A549 treated with AZD2906 at 1 μM for 4 hours (cell line): ENCODE measurements at places on chromosomes 13 and 19. TPM values are rescaled to one million over a fixed set of nuclear protein-coding genes. Genes with fewer than 3 reads are reported as not detected.

The ZNF134 gene
- total RNA-seq = 7.3 to 9.0 TPM (median 8.3 TPM) in 5 replicates

The PSG1 gene
- 0.16 to 0.40 TPM (median 0.21 TPM) in 5 replicates for total RNA-seq

The BRSK1 gene
- 2.8 to 3.4 TPM (median 3.3 TPM) in 5 replicates for total RNA-seq

The STAP2 gene
- 0.09 to 0.24 TPM in 2 of 5 replicates, not detected in the others for total RNA-seq

The CCDC194 gene
- not detected in 5 replicates for total RNA-seq

The SBSN gene
- 3.5 to 4.0 TPM (median 3.9 TPM) in 5 replicates for total RNA-seq

The NLRP5 gene
- total RNA-seq = 0.02 to 0.07 TPM (median 0.05 TPM) in 4 of 5 replicates, not detected in the other

The PRR36 gene
- 0.28 to 0.51 TPM (median 0.39 TPM) in 5 replicates for total RNA-seq

The HSPH1 gene
- 80.8 to 100.0 TPM (median 84.7 TPM) in 5 replicates for total RNA-seq

The GRIN2D gene
- total RNA-seq = 5.6 to 8.5 TPM (median 8.1 TPM) in 5 replicates

The FLT1 gene
- 0.03 to 0.10 TPM (median 0.03 TPM) in 3 of 5 replicates, not detected in the others for total RNA-seq

The URAD gene
- total RNA-seq = not detected in 5 replicates

The IGFL3 gene
- 0.16 to 0.25 TPM (median 0.17 TPM) in 3 of 5 replicates, not detected in the others for total RNA-seq

The ZNF132 gene
- total RNA-seq = 0.07 to 0.11 TPM (median 0.09 TPM) in 5 replicates

The KLK14 gene
- 0.17 to 0.61 TPM (median 0.33 TPM) in 5 replicates for total RNA-seq

The TBC1D17 gene
- total RNA-seq = 19.9 to 22.5 TPM (median 21.7 TPM) in 5 replicates

The OVOL3 gene
- total RNA-seq = 0.19 to 0.32 TPM (median 0.29 TPM) in 4 of 5 replicates, not detected in the other

The RXFP2 gene
- total RNA-seq = not detected in 5 replicates

The ZNF254 gene
- 7.2 to 10.4 TPM (median 7.4 TPM) in 5 replicates for total RNA-seq

The SCN1B gene
- total RNA-seq = 11.1 to 20.6 TPM (median 20.1 TPM) in 5 replicates

The ZNF135 gene
- not detected in 5 replicates for total RNA-seq

The RASAL3 gene
- total RNA-seq = 0.03 to 0.16 TPM in 2 of 5 replicates, not detected in the others

The VMAC gene
- total RNA-seq = 0.26 to 0.59 TPM (median 0.49 TPM) in 5 replicates

The VSIG10L gene
- 10.3 to 16.2 TPM (median 14.5 TPM) in 5 replicates for total RNA-seq

The ATXN8OS gene
- not detected in 5 replicates for total RNA-seq

The PRR12 gene
- 31.0 to 38.2 TPM (median 37.4 TPM) in 5 replicates for total RNA-seq

The PSG6 gene
- 0.07 to 0.11 TPM in 2 of 5 replicates, not detected in the others for total RNA-seq

The RAB3A gene
- 0.46 to 0.72 TPM (median 0.55 TPM) in 5 replicates for total RNA-seq

The MISP gene
- total RNA-seq = 67.9 to 84.4 TPM (median 83.1 TPM) in 5 replicates

The KLF1 gene
- total RNA-seq = 0.05 TPM in 1 of 5 replicates, not detected in the others

The IL11 gene
- 9.6 to 11.2 TPM (median 10.5 TPM) in 5 replicates for total RNA-seq

The CEACAM1 gene
- 1.7 to 2.3 TPM (median 2.0 TPM) in 5 replicates for total RNA-seq

The KL gene
- total RNA-seq = 0.02 to 0.06 TPM (median 0.03 TPM) in 5 replicates

The C13orf46 gene
- total RNA-seq = 0.11 to 0.41 TPM (median 0.23 TPM) in 5 replicates

The GPR183 gene
- total RNA-seq = not detected in 5 replicates

The MAB21L1 gene
- total RNA-seq = not detected in 5 replicates

The TUBB4A gene
- 6.7 to 7.3 TPM (median 7.0 TPM) in 5 replicates for total RNA-seq

The TEKTIP1 gene
- 0.16 to 0.21 TPM (median 0.20 TPM) in 3 of 5 replicates, not detected in the others for total RNA-seq

The ZNF473 gene
- 7.5 to 10.3 TPM (median 9.5 TPM) in 5 replicates for total RNA-seq

The OR7C1 gene
- not detected in 5 replicates for total RNA-seq

The KCNJ14 gene
- 0.80 to 1.6 TPM (median 1.1 TPM) in 5 replicates for total RNA-seq

The MIPEP gene
- total RNA-seq = 20.2 to 26.7 TPM (median 26.4 TPM) in 5 replicates

The APC2 gene
- 1.1 to 2.3 TPM (median 1.8 TPM) in 5 replicates for total RNA-seq

The ZNF99 gene
- not detected in 5 replicates for total RNA-seq

The CLEC4G gene
- not detected in 5 replicates for total RNA-seq

The SIGLEC9 gene
- total RNA-seq = 0.06 TPM in 2 of 5 replicates, not detected in the others

The ZNF329 gene
- total RNA-seq = 2.7 to 3.2 TPM (median 3.0 TPM) in 5 replicates

The TYK2 gene
- total RNA-seq = 28.2 to 42.9 TPM (median 38.1 TPM) in 5 replicates

The HSPB6 gene
- 0.08 to 0.34 TPM (median 0.24 TPM) in 5 replicates for total RNA-seq

The CACNG7 gene
- total RNA-seq = 5.7 to 8.7 TPM (median 8.1 TPM) in 5 replicates

The COG6 gene
- 3.8 to 5.3 TPM (median 4.7 TPM) in 5 replicates for total RNA-seq

The IFNL1 gene
- total RNA-seq = 0.11 TPM in 1 of 5 replicates, not detected in the others
